Jurkat, Clone E6-1 (cell line): ENCODE measurements at places on chromosomes 1 and 21.
A peak's percentile ranks its signal among the peaks of the same experiment; 100 is the strongest.

- DNase-seq, result no peak
Observed at GRCh38 chr1:9240914-9241820, 6.6 kb downstream of the H6PD start.

GRCh38 chr1:63615768-63616420 lies 22.7 kb downstream of the PGM1 start:
- DNase-seq, result peak; percentile 71

DNA sequence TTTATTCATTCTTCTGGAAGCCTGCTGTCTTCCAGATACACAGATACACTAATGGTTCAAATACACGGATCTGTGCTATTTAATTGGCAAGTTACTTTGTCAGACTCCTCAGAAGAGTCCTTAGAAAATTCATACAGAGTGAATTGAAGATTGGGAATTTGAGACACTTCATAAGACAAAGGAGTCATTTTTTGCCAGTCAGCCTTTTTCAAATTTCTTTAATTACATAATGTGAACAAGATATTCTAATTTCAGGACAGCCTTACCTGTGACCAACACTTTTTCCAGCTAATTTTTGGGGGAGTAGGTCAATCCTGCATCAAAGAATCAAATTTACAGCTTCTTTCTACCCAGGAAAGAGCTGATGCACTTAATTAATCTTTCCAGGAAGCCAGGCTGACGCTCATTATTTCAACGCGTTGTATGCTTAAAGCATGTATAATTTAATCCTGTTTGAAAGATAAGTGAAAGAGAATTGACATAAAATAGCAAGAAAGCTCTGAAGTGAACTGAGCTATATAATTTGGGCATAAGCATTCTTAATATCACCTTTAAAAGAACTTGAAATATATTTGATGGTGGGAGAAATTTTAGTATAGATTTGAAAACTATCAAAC lies 12.8 kb upstream of the NRIP1 start:
- no peak for DNase-seq

- DNase-seq, result peak; percentile 90
Observed at GRCh38 chr1:50968158-50968820, 1.8 kb upstream of the CDKN2C start.

- no peak for DNase-seq
Observed at GRCh38 chr1:63789856-63790605, 16.2 kb downstream of the ROR1 start.

GRCh38 chr1:157399343-157399983 lies 152.9 kb downstream of the FCRL5 start:
- DNase-seq, result no peak

DNA sequence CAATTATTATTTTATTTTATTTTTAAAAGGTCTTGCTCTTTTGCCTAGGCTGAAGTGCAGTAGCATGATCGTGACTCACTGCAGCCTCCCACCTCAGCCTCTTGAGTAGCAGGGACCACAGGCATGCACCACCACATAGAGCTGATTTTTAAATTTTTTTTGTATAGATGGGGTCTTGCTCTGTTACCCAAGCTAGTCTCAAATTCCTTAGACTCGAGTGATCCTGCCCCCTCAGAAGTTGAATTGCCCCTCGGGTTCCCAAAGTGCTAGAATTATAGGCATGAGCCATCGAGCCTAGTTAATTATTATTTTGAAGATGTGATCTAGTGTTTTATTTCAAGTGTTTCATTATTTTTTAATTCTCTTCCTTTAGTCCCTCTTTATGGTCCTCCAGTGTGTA lies 12.2 kb downstream of the MSH4 start:
- no peak for DNase-seq

DNA sequence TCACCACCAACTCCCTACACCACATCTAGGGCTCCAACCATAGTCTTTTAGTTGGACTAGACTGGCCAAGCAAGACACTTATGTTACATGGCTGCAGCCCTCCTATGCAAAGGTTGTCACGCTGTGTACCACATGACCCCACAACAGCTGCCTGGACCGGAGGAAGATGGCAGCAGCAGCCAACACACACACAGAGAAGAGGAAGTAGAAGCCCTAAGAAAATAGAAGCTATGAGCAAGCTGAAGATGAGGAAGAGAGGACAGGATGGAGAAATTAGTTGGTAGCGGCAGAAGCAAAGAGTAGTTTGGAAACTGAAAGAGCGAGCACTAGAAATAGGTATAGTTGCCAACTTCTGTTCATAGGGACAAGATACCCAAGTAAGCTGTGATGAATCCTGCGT lies 60.8 kb upstream of the RALGPS2 start:
- no peak for DNase-seq

GRCh38 chr1:150931773-150932172 lies 5.6 kb downstream of the SETDB1 start:
- DNase-seq, result no peak

DNA sequence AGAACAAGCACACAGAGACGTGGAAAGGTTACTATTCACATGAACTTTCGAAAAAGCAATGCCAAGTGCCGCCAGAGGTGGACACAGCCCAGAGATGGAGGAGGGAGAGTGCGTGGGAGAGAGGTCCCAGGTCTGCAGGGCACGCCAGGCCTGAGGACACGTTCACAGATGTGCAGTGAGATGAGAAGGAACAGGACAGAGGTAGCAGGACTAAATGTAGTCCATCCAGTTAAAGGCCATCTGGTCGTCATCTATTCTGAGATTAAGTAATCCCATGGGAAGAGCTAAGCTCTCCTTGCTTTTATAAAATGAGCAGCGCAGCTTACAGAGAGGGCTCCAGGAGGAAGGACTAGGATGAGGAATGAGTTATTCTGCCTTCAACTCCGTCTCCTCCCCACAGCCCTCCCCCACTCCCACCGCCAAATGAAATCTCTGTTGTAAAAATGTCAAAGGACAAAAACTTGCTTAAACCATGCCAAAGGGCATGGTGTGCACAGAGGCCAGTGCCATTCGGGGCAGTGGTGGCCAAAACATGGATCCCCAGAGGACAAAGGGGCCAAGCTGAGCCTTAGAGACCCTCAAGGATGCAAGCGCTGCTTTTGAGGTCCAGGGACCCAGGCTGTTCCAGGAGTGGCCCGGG lies 85.4 kb upstream of the SLC25A33 start:
- no peak for DNase-seq

GRCh38 chr1:23111600-23112535 lies 56.8 kb downstream of the LUZP1 start:
- no peak for DNase-seq

GRCh38 chr1:221643404-221644144 lies 98.3 kb downstream of the DUSP10 start:
- no peak for DNase-seq

DNA sequence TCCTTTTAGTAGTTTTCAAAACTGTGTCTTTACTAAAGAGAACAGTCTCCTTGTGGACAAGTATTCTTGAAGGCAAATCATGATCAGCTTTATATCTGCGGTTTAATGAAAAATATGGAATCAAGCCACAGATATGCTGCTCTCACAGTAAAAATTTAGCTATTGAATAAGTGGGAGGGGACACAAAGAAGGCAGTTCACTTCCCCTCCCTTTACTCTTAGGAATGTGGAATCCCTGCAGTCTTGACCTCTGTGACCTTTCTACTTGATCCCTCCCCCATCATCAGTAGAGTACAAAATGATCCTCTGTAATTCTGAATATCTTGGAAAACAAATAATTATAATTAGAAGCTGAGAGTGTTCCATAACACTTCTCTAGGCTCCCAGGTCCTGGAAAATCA lies 136.7 kb upstream of the HOOK1 start:
- no peak for DNase-seq

DNA sequence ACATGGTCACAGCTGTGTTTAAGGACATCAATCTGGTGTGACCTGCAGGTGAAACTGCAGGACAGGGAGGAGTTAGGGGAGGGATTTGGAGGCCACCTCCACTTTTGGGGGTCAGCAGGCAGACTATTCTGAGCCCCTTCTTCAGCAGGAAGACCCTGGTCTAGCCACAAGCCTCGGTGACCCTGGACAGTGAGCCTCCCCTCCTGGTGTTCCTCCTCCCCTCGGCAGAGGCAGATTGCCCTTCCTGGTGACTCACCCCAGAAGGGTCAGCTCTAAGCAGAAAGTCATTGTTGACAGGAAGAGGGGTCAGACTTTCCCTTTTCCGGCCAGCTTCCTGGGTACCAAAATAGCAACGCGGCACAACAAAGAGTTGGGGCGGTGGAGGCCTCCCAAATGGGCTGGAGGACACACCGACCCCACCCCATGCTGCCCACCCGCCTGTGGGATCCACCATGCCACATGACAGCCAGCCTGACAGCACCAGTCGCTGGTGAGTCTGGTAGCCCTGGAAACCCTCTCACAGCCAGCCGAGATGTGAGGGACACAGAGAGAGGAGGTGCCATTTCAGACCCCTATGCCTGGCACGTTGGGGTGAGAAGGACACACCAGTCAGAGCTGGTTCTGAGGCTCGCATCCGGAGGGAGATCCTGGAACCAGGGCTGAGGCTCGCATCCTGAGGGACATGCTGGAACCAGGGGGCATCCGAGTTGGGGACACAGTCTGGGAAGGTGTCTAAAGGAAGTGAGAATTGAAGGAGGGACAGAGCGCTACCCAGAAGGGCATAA lies 14.7 kb upstream of the CSF1 start:
- DNase-seq, result no peak

- DNase-seq, result no peak
Observed at GRCh38 chr21:17462276-17462981, 50.4 kb upstream of the CXADR start.

DNA sequence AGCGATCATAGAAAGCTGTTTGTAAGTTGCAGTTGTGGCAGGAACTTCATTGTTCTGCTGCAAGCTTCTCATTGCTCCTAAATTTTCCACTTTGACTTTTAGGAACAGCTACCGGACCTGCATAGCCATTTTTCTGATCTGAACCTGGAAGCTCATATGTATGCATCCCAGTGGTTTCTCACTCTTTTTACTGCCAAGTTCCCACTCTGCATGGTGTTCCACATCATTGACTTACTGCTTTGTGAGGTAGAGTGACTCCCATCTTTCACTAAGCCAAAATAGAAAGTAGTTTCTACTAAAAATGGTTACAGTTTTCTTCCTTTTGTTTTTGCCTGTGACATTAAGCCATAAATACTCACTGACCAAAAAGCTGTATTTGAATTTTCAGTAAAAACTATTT lies 254.2 kb downstream of the GPR52 start:
- no peak for DNase-seq

DNA sequence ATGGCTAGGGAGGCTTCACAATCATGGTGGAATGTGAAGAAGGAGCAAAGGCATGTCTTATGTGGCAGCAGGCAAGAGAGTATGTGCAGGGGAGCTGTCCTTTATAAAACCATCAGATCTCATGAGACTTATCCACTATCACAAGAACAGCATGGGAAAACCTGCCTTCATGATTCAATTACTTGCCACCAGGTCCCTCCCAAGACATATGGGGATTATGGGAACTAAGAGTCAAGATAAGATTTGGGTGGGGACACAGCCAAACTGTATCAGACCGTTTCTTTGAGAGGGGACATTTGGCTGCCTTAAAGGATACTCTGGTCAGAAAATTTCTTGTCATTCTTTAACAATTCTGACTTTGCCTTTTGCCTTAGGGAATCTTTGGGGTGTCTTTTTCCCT lies 3.2 kb upstream of the XPR1 start:
- DNase-seq, result no peak

- DNase-seq, result no peak
Observed at GRCh38 chr1:96536581-96536980, 185.0 kb upstream of the PTBP2 start.

GRCh38 chr21:36704281-36704957 lies 5.5 kb downstream of the SIM2 start:
- DNase-seq, result no peak

- DNase-seq, result no peak
Observed at GRCh38 chr1:206487970-206488369, 17.7 kb downstream of the IKBKE start.

DNA sequence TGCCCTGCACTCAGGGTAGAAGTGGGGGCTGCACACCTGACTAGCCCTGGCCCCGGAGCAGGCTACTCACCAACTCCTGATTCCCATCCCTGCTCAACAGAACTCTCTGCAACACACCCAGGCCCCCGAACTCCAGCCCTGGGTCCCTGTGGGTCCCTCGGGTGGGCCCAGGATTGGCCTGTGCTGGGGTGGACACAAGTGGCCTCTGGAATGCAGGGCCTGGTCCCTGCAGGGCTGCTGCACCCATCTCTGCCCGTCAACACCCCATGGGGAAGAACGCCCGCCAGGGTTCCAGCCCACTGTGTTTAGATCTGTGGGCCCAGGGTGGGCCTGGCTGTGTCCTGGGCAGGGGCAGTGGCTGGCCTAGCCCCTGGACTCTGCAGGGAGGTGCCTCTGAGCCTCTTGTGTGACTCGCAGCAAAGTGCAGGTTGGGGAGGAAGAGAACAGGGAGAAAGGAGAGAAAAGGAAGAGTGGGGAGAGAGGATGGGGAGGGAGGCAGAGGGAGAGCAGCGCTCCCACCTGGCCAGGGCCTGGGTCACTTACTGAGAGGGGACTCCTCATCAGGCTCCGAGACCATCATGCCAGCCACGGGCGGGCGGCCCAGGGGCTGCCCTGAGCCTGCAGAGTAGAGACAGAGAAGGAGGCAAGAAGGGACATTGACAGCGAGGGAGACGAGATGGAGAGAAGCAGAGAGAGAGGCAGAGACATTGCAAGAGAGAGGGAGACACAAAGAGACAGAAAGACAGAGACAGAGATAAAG lies 43.9 kb downstream of the HSPG2 start:
- no peak for DNase-seq

GRCh38 chr1:214102907-214103306 lies 115.1 kb downstream of the PROX1 start:
- no peak for DNase-seq

- DNase-seq, result no peak
Observed at GRCh38 chr21:25722631-25723030, 12.1 kb downstream of the ATP5PF start.

DNA sequence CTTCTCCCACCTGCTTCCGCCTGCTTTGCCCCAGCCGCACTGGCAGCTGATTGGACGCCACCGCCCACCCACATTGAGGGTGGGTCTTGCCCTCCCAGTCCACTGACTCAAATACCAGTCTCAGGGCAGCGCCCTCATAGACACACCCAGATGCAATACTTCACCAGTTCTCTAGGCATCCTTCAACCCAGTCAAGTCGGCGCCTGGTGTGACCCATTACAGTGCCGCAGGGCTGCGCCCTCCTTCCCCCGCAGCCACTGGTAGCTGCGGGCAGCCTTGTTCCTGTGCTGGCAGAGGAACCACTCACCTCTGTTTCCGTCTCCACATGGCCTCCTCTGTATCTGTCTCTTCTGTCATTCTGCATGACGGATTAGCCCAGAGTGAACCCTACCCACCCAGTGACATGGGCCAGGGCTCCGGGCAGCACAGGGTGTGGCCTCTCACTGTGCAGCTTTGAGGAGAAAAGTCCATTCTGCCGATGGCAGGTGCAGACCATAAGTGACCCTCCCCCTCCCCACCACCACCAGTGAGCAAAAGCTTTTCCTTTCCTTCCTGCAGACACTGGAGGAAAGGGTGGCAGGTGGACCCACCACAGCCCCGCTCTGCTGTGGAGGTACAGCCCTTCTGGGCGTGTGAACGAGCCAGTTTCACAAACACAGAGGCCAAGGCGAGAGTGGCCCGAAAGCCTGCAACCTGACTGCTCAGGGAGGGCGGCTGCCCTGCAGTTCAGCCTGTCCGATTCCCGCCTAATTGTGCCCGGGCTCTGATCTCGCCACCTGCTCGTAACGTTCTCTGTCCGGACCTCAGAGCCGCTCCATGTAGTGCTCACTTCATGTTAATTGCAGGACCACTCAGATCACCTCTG lies 57.1 kb downstream of the FAAP20 start:
- DNase-seq, result no peak

- no peak for DNase-seq
Observed at GRCh38 chr1:88680911-88681622, 3.0 kb upstream of the PKN2 start.

- no peak for DNase-seq
Observed at GRCh38 chr1:39124282-39124681, 80.2 kb upstream of the MACF1 start.

- DNase-seq, result no peak
Observed at GRCh38 chr1:116553386-116554115, 17.3 kb downstream of the CD58 start.
